ENCODE measurements at places on chromosomes 16 and 17.

DNA sequence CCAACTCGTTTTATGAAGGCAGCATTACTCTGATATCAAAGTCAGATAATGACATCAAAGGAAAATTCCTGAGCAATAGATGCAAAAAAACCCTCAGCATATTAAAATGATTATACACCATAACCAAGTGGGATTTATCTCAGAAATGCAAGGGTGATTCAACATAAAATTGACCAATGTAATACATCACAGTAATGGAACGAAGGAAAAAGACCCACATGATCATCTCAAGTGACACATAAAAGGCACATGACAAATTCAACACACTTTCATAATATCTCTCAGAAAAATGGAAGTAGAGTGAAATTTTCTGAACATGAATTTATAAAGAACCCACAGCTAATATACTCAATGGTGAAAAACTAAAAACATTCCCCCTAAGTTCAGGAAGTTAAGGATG is 118.8 kb downstream of the ITFG1 start:
- DNase-seq, result no peak

DNA sequence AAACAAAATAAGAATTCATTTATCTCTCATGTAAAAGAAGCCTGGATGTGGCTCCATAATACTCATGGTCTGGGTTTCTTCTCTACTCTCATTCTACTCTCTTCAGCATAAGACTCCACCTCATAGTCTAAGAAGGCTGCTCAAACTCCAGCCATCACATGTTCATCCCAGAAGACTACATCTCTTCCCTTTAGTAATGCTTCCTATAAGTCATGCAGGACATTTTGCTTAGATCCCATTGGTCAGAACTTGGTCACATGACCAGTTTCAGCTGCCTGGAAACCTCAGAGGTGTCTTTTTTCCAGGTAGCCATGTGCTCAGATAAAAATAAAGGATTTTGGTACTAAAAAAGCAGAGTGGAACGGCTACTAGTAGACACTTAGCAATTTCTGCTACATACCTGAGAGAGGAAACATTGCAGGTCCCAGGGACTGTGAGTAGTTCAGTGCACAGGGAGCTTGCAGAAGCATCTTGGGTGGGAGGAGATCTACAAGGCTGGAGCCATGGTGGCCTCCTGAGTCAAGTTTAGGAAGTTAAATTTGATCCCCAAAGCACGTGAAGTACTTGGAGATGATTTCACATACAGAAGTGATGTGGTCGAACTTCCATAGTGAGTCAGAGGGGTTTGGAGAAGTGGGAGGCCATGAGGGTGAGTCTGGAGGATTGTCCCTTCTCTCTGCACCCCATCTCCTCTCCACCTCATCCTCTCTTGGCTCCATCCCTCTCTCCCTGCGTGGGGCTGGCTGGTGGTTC is 110.2 kb downstream of the CCDC182 start:
- no peak for DNase-seq

- DNase-seq, result no peak
Observed at GRCh38 chr17:30961209-30962188, 9.3 kb upstream of the RNF135 start.

DNA sequence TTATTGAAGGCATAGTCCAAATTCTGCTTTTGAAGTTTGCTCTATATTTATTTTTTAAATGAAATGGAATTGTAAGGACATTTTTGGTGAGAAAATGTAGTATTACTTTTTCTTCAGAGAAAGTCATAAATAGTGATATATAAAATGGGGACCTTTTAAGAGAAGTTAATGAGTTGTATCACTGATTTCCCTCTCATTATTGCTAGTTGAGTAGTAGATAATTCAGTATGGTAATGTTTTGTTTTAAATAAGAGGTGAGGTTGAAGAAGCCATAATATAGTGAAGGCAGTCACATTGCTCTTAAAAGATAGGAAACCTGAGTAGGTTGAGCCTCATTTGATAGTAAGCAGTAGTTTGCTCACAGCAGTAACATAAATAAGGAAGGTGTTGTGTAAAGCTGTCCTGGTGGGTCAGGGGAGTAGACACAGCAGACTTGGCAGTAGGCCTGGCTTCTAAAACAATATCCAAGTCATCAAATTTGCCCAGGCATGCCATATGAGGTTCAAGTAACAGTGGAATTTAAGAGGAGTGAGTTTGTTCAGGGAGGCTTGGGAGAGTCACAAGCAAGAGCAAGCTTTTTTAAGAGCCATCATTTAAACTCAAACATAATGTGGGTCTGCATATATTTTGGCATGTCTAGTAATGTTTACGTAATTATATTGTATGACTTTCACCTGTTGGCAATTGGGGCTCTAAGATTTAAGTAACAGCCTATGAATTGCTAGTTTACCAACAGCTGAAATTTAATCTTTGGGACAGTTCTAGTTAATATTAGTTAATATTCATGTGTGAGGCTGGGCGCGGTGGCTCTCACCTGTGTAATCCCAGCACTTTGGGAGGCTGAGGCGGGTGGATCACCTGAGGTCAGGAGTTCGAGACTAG is 6.5 kb downstream of the NFATC3 start:
- DNase-seq, result peak; percentile 69

- DNase-seq, result no peak
Observed at GRCh38 chr17:36629970-36630502, 28.7 kb downstream of the MRM1 start.

Data from epithelial cell of proximal tubule (primary cell).